ENCODE measurements at places on chromosomes 5 and 9.
A peak's percentile ranks its signal among the peaks of the same experiment; 100 is the strongest.

GRCh38 chr9:17752021-17752420 lies 173.2 kb downstream of the SH3GL2 start:
- DNase-seq, result no peak

DNA sequence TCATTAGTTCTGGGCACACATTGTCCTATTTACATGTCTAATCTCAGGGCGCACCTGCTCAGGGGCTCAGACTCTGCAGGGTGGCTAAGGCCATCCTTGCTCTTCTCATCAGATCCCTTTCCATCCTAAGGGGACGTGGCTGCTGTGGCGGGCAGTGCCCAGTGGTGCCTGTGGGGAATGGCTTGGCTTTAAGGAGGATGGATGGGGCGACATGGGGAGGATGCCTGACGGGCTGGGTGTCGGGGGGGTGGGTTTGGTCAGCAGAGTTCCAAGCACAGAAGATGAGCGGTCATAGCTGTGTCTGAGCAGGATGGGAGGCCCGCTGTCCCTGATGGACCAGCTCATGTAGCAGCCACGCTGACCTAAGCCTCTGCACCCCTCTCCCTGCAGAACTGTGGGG lies 40.9 kb upstream of the SUSD3 start:
- DNase-seq, result no peak

DNA sequence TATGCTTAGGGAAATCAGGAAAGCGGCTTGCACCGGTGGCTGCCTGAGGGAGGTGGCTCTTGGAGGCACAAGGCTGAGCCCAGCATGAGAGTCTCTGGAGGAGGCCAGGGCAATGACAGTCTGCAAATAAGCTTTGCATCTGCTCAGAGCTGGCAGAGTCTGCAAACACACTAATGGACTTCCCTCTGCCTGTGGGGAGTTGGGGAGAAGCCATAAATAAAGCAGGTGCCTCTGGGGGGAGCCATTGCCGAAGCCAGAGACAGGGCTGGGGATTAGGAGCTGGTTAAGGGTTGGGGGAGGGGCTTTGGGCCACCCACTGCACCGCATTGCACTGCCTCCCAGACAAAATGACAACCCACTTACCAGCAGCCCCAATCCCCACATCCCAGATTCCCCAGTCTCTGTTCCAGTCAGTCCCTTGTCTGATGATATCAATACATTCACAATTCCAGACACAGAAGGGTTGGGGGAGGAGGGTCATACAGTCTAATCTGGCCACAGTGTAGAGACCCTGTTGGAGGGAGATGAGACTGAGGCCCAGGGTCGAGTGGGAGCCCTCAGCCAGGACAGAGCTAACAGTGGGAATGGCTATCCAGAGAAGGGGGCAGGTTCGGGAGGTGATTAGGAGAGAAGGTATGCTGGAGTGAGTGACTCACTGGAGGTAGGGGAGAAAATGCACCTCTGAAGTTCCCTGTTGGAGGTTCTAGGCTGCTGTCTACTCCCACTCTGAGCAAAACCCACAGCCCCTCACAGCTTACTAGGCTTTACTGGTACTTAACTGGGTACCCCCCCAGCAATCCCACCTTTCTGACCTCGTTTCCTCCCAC lies 53.7 kb downstream of the PAX5 start:
- DNase-seq, result no peak

- no peak for DNase-seq
These were observed 601.0 kb upstream of the ACO1 start for GRCh38 chr9:31783491-31783890.

- no peak for DNase-seq
These were observed 119.8 kb downstream of the PLPPR1 start for GRCh38 chr9:101148344-101148743.

DNA sequence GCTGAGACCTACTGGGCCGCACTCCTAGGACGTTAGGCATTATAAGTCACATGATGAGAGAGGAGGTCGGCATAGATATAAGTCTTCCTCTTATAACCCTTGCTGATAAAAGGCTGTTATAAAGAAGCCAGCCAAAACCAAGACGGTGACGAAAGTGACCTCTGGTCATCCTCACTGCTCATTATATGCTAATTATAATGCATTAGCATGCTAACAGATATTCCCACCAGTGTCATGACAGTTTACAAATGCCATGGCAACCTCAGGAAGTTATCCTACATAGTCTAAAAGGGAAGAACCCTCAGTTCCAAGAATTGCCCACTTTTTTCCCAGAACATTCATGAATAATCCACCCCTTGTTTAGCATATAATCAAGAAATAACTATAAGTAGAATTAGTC lies 222.4 kb downstream of the TLE1 start:
- no peak for DNase-seq

DNA sequence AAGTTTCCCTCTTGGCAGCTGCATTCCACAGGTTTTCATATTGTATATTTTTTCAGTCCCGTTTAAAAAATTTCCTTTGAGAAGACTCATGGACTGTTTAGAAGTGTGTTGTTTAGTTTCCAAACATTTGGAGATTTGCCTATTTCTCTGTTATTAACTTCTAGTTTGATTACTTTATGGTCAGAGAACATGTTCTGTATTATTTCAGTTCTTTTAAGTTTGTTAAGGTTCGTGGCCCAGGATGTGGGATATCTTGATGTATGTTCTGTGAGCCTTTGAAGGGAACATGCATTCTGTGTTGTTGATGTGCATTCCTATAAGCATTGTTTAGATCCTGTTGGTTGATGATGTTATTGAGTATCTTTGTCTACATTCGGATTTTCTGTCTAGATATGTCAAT lies 153.6 kb downstream of the CACNA1B start:
- no peak for DNase-seq

- no peak for DNase-seq
These were observed 1.4 kb downstream of the UBAC1 start for GRCh38 chr9:135959814-135960213.

GRCh38 chr5:11038772-11039171 lies 277.7 kb upstream of the DAP start:
- no peak for DNase-seq

DNA sequence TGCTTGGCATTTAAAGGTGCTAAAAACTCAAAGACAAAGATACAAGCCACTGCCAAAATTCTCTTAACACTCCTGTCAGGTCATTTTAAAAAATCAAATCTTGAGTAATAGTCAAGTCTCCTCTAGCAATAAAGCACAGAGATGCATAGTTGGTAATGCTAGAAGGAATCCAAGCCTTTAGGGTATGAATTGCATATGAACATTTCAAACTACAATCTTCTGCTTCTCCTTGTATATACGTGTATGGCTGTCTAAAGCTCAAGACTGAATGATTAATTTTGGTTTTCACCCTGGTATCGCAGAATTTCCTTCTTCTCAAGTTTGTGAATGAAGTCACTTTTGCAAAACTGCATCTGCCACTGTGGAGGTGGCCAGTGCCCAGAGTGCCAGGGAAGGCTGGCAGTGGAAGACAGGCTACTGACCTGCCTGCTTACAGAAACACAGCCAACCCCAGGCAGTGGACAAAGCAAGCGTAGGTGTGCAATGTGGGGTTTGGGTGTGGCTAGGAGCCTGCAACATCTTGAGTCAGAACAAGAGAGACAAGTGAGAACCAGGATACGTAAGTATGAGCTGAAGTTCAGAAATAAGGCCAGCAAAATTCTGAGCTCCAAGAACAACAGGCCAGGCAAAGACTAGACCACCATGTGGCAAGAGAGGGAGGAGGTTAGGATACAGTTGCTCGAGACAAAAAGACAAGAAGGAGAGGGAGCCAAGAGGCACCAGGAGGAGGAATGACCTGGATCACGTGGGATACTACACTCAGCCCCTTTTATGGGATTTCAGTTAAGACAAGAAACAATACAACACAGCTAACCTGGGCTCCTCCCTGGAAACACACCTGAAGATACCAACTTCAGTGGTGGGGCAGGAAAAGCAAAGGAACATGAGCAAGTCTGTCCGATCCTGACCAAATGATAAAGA lies 22.6 kb downstream of the MYO10 start:
- no peak for DNase-seq

DNA sequence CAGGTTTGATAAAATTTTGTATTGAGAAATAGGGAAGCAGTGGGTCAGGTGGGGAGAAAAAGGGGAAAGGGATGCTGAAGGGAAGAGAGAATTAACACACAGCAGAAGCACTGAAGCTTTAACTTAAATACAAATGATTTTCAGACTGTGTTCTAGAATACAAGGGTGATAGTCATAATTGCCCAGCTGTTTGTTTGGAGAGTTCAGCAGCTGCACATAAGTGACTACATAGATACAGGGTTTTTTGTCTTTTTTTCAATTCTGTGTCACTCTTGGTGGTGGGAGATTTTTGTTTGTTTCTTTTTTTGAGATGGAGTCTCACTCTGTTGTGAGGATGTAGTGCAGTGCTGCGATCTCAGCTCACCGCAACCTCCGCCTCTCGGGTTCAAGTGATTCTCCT lies 590.4 kb upstream of the SEMA6A start:
- DNase-seq, result no peak

- peak; percentile 16 for DNase-seq
These were observed 99.1 kb downstream of the FBXO38 start for GRCh38 chr5:148482697-148483462.

GRCh38 chr9:130107234-130107861 lies 53.6 kb downstream of the GPR107 start:
- peak; percentile 43 for DNase-seq

- no peak for DNase-seq
These were observed 32.9 kb upstream of the KCNIP1 start for GRCh38 chr5:170470808-170471404.

GRCh38 chr5:175652741-175653663 lies 4.9 kb upstream of the HRH2 start:
- no peak for DNase-seq

GRCh38 chr9:34372467-34373011 lies 4.2 kb downstream of the MYORG start:
- DNase-seq, result no peak

- DNase-seq, result no peak
These were observed 51.3 kb upstream of the ASTN2 start for GRCh38 chr9:117466111-117466510.

GRCh38 chr5:142420561-142421227 lies 95.9 kb upstream of the SPRY4 start:
- no peak for DNase-seq

DNA sequence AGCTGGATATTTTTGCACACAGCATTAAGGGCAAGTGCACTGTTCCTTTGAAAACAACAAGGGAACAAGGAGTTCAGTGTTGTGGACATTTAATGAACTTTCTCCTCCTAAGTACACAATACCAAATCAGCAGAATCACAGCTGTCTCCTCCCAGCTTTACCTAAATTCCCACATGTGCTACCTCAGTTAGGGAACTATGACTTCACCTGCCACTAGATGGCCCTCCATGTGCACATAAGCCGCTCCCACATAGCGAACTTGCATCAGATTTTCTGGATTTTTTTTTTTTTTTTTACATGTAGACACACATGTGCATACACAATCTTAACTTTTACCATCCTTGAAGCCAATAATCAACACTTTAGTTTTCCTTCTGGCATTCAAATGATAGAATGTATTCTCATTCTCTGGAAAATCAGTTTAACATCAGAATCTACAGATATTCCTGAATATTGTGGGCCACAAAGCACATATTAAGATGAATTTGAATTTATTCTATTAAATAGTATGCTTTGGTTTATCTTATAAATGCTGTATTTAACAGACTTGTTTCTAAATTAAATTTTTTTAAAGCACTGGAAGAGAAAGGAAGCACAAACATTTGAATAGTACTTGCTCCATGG lies 123.6 kb downstream of the PALM2AKAP2 start:
- DNase-seq, result peak; percentile 37

DNA sequence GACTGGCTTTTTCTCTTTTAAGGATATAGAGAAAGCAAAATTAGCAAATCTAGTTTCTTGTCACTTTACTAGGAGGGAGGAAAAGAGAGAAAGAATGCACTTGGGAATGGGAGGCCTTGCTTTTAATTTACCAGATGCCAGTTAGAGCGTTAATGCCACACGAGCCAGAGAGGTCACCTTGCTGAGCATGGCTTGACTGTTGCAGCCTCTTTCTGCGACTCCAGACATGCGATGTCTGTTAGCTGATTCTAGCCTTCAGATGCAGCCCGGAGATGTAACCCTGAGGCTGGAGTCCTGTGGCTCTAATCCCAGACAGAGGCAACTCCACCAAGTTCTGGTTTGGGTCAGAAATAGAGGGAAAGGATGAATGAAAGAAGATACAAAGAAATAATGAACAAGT lies 152.5 kb downstream of the TRIO start:
- no peak for DNase-seq

GRCh38 chr5:33479311-33479710 lies 38.5 kb downstream of the TARS1 start:
- no peak for DNase-seq

DNA sequence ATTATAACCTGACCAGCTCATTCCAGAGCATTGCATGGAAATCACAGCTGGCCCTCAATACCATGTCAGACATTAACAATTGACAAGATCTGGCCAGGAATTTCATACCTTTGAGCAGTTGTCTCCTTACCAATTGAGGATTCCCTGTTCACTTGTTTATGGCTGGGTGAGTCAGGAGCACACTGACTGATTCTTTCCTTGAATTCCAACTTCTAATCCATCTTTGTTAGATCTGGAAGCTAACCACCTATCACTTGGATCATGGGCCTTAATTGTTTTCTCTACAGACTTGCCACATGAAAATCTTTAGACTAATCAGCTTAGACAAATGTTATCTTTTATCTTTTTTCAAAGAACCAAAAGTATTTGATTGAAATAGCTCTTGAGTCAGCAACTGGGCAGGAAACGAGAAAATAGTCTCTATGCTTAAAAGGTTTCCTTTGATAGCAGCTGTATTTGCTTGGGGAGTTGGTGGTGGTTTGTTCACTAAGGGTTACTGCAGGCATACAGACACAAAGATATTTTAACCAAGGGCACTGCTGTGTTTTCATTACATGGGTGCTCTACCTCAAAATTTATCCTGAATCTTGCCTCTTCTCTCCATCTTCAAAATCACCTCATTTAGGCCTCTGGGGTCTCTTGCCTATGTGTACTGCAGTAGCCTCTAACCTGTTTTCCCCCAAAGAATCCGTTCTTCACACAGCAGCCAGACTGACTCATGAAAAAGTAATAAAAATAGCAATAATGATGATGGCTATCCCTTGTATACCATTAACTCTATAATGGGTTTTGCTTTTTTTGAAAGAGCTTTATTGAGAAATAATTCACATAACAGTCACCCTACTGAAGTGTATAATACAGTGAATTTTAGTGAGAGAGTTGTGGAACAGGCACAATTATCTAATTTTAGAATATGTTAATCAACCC lies 197.0 kb upstream of the NMUR2 start:
- DNase-seq, result no peak

- DNase-seq, result no peak
These were observed 81.9 kb downstream of the GPR21 start for GRCh38 chr9:123115146-123115913.

DNA sequence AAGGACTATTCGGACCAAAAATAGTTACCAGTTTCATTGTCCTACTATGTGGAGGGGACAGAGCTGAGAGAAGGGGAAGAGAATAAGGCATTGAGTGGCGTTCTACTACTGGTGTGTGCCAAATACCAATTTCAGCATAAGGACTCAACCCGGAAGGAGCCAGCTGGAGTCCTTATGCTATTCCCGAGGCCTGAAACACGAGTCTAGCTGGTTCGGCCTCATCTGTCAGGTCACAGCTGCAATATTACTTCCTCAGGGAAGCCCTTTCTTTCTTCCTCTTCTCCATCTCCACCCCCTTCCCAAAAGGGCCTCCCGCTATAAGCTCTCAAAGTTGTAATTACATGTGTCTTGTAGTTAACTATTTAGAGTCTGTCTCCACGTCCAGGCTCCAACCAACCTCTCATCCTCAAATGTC lies 20.5 kb upstream of the FER start:
- DNase-seq, result no peak

- no peak for DNase-seq
These were observed 117.3 kb downstream of the TTLL11 start for GRCh38 chr9:121975801-121976277.

GRCh38 chr5:140150201-140150600 lies 24.5 kb downstream of the IGIP start:
- DNase-seq, result no peak
